ENCODE measurements at places on chromosomes 16 and 17.

GRCh38 chr16:25868706-25869370 lies 177.1 kb downstream of the HS3ST4 start:
- DNase-seq, result no peak

DNA sequence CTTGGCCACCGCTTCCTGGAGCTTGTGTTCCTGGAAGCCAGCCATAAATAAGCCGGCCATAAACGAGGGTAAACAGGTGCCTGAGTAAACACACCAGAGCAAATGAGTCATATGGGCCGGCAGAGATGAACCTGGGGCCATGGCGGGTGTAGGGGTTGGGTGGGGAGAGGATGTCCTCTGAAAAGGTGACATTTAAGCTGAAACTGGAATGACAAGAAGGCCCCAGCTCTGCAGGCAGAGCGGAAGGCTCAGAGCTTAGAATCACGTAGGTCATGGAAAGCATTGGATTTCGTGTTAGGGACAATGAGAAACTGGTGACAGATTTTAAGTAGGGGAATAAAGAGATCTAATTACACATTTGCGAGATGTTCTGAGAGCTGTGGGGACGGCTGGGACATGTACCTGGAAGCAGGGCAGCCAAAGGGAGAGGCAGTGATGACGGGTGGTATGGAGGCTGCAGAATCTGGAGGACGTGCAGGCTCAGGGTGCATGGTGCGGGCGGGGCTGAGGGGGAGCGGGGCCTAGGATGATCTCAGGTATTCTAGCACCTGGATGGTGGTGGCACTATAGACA lies 8.1 kb upstream of the DNASE1 start:
- DNase-seq, result no peak

- DNase-seq, result no peak
Measured at GRCh38 chr16:20968765-20969164, 68.2 kb downstream of the LYRM1 start.

- no peak for DNase-seq
Measured at GRCh38 chr16:73408311-73408710, 360.4 kb upstream of the ZFHX3 start.

- DNase-seq, result no peak
Measured at GRCh38 chr16:86347916-86348555, 162.3 kb upstream of the FOXF1 start.

- DNase-seq, result no peak
Measured at GRCh38 chr17:27471321-27472269, 15.3 kb downstream of the KSR1 start.

DNA sequence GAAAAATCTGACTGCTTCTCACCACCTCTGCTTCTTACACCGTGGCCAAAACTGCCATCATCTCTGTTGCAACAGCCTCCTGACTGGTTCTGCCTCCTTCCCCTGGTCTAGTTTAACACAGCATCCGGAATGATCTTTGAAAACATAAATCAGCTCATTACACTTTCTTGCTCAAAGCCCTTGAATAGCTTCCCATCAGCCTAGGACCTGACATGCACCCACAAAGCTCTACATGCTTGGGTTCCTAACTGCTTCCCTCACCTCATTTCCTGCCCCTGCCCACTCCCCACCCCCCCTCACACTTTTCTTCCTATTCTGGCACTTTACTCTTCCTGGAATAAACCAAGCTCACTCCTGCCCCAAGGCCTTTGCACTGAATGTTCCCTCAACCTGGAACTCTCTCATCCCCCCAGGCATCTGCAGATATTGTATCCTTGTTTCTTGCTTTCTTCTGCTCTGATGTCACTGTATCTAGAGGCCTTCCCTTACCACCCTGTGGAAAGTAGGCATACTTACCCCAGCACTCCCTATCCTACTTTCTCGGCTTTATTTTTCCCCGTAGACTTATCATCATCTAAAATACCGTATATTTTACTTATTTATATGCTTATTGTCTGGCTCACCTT lies 112.4 kb downstream of the FTO start:
- DNase-seq, result no peak

GRCh38 chr17:73478334-73478733 lies 165.9 kb downstream of the SDK2 start:
- DNase-seq, result no peak

DNA sequence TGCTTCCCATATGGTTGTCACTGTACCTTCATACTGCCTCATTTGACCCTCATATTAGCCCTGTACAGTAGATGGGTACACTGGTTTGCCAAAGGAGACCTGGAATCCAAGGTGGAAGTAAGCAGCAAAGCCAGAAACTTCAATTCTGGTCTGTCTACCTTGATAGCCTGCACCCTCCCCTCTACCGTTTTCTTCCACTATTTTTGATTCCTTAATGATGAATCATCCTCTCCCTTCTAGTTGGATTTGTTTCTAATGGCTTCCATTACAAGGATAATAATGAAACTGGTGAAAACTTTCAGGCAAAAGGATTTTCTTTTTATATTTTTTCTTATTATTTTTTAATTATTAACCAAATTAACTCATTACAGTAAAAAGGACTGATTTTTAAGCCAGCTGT lies 17.3 kb downstream of the TAC4 start:
- no peak for DNase-seq

- DNase-seq, result no peak
Measured at GRCh38 chr16:23302045-23302956, at the start of gene SCNN1B. Gene SCNN1B, plus strand, starts transcription at chr16:23302302. Its CDS starts 46,298 bp downstream, at chr16:23348600.

- DNase-seq, result no peak
Measured at GRCh38 chr16:22126037-22126558, 33.8 kb downstream of the VWA3A start.

GRCh38 chr17:71098071-71098470 lies 928.7 kb downstream of the KCNJ2 start:
- no peak for DNase-seq

DNA sequence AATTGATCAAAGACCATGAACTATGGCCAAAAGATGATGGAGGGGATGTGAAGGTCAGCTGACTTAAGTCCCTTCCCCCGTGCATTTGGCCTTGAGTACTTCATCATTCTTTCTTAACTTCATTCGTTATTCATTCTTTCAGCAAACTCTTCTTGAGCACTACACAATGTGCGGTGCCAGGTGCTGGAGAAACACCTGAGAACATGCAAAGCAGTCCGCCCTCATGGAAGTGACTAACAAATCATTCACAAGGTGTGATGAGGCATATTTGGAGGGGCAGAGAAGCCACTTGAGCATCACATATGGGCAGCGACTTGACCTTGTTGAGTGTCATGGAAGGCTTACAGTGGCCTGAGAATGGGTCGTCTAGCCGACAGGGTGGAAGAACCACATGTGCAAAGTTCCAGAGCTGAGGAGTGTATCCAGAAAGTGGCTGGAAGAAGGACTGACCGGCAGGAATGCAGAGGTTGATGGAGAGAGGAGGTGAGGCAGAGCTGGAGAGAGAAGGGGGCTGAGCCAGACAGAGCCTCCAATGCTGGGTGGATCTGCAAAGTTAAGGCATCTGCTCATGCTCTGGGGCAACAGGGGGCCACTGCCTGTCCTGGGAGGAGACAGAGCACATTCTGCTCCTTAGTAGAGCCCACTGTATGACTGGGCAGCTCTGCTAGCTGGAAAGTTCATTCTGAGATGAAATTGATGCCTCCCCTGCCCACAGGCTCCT lies 25.1 kb upstream of the EIF1 start:
- DNase-seq, result no peak

DNA sequence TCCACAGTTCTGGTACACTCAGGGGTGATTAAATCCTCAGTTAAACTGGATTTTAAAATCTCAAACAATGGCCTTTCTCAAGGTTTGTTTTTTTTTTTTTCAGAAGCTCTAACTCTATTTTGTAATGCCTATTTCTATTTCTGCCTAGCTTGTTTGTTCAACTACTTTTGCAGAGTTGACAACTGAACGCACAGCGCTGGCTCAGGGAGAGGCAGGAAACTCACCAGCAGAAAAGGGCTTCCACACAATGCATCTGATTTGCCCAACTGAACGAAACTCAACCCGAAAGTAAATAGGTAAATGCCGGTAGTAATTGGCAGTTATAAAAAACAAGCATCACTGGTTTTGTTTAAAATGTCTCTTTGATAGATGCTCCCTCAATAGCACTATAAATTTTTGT lies 52.7 kb upstream of the CNEP1R1 start:
- DNase-seq, result no peak

GRCh38 chr16:66984892-66985311 lies 3.5 kb upstream of the CES4A start:
- no peak for DNase-seq

DNA sequence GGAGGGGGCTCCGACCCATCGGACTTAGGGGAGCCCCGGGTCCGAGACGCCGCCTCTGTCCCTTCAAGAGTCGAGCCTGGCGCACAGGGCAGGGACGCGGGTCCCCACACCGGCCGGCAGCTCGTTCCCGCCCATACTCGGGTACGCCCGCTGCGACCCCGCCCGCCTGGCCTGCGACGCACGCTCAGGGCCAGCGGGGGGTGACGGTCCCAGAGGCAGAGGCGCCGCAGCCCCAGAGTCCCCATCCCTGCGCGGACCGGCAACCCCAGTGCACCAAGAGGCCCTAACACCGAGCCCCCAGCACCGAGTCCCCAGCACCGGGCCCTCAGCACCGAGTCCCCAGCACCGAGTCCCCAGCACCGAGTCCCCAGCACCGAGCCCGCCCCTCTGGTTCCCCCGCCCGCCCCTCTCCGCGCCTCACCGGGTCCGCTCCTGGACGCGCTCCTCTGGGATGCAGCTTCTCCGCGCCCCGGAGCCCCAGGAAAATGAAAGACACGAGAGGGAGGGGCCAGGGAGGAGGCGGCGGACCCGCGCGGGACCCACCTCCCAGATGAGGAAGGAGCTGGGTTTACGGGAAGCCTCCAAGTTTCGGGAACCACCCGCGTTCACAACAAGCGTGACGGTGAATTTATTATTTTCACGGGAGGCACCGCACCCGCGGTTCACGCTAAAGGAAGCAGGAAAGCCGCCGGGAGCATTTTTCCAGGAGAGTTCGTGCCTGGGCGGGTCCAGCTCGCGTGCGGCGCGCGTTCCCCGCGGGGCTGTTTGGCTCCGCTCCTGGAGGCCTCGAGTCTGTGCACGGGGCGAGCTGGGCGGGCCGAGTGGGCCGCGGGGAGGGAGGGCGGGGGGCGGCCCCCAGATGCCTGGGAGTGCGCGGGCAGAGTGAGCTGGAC lies at the start of gene SECTM1:
Gene SECTM1, minus strand, starts transcription at position 488 of the 893 bp plus-strand sequence. CDS start 6,526 bp downstream, outside the sequence.
- no peak for DNase-seq

- no peak for DNase-seq
Measured at GRCh38 chr16:54487933-54488332, 201.3 kb upstream of the IRX3 start.

DNA sequence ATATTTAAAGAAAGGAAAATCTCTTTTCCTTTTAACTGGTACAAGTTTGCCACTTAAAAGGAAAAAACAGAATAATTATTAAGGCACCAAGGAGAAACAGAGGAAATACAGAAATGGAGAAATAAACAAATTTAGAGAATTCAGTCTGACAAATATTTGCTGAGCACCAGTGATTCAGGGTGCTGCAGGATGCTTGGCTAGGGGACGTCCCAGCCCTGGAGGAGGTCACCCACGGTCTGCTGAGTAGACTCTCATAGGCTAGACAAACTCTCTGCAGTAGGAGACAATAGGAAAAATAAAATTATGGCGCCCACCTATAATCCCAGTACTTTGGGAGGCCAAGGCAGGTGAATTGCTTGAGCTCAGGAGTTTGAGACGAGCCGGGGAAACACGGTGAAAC lies 15.9 kb downstream of the C1QTNF1 start:
- DNase-seq, result no peak

- no peak for DNase-seq
Measured at GRCh38 chr17:15915961-15916360, 29.0 kb upstream of the ADORA2B start.

DNA sequence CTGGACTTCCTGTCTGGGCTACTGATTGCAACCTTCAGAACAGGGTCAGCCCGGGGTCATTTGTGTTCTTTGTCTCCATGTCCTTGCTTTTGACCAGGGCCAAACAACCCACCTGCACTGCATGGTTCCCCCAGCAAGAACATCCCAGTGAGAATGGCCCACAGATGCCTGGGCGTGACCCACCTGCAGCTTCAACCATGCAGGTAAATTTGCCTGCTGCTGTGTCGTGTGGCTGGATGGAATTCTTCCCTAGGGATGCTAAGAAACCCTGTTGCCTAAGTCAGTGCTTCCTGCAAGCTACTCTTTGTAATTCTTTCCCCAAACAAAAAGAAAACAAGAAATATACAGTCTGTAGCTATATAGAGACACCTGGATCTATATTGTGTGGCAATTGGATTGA lies 12.5 kb downstream of the CDH13 start:
- DNase-seq, result no peak

DNA sequence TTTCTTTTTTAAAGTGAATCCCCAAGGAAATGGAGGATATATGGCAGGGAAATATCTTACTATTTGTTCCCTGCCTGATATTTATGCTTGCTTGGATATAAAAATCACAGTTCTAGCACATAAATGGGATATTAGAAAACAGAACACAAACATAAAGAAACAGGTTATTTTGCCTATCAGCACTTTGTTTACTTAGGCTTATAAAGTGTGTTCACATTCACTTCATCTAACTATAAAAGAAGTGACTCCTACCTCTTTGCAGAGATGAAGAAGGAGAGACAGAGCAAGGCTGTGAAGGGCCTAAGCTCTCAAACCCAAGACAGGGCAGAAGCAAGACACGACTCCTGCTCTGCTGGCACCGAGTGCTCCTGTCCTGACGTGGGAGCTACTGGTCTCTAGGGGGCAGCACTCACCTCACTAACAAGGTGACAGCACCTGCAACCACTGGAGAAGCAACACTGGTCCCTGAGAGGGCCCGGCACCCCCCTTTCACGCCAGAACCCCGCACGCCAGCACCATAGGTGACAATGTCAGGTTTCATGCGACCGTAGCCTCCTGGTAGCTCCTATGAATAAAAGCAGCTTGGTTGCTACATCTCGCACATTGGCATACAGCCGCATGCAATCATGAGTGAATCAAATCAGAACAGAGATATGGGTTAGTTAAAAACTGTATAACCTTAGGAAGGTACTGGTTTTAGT lies 32.0 kb downstream of the MBTPS1 start:
- no peak for DNase-seq

DNA sequence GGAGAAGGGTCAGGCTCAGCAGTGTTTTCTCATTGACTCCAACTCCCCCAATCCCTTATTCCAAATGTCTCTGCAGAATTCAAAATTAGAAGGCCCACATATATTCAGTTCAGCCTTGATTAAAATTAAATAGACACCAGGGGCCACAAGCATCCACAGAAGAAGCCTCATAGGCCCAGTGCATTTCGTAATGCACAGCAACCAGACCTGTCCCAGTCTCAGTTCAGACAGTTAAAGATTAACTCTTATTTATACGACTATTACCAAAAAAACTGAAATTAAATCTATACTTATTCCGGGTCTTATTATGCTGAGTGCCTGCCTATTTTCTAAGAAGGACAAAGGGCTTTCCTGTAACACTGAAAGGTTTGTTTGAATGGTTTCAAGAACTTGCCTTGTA lies 41.8 kb upstream of the GSG1L start:
- no peak for DNase-seq

GRCh38 chr17:66098040-66098439 lies 93.9 kb downstream of the CEP112 start:
- DNase-seq, result no peak

- DNase-seq, result no peak
Measured at GRCh38 chr17:77165577-77165976, 24.8 kb downstream of the SEC14L1 start.

DNA sequence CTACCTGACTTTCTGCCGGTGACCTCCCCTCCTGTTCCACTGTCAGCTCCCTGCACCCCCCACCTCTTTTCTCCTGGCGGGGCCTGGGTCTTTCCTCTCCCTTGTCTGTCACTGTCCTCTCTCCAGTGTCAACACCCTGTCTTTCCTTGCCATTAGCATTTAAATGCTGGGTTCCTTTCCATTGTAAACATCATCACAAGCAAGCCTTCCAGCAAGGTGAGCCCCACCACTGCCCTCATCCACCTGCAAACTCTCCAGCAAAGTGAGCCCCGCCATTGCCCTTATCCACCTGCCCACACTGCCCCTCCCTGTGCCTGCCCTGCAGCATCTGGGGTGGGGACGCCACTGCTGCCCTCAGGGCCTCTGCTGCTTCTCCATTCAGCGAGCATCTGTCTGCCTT lies 195.0 kb downstream of the ENGASE start:
- DNase-seq, result no peak
